NCI-H69 (cell line): ENCODE measurements at places on chromosomes 7 and 10.

DNA sequence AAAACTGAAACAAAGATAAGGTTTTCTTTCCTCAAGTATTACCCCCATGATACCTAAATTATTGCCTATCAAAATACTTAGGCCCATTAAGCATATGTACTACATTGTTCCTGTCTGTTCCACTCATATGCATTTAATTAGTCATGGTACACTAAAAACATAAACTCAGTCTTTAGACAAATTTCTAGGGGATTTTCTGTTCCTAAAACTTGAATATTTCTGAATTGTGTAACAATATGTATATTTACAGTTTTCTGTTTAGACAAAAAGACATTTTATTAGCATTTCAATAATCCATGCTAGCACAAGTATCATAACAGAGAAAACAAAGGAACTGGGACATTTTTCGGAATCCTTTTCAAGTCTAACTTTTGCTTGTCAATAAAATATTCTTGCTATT is 234.2 kb downstream of the CRPPA start:
- no peak for DNase-seq

GRCh38 chr7:140922741-140923345 is 1.9 kb downstream of the BRAF start:
- DNase-seq: no peak

GRCh38 chr10:72184156-72184555 is 31.7 kb upstream of the ANAPC16 start:
- DNase-seq: no peak

DNA sequence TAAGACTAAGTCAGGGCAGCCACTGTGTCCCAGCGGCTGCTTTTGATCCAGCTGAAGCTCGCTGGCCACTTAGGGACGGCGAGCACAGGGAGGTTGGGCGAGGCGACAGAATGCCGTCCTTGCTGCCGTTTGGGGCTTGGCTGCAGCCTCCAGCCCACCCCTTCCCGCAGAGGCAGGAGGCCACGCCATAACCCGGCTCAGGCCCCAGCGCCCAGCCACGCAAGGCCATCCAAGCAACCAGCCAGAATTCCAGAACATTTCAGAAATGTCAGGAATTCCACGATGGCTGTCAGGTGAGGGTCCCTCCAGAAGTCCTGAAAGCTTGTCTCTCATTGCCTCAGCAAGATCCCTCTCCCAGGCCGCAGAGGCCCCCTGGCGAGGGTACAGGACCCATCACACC is 479.1 kb upstream of the FOXK1 start:
- DNase-seq: no peak

- peak; percentile 45 for DNase-seq
Observed at GRCh38 chr7:42883950-42884349, 27.9 kb downstream of the C7orf25 start.

- DNase-seq: no peak
Observed at GRCh38 chr7:137276189-137276588, 67.3 kb downstream of the PTN start.

GRCh38 chr7:4531236-4531635 is 150.9 kb upstream of the FOXK1 start:
- DNase-seq: peak; percentile 17

GRCh38 chr7:156772725-156773124 is 120.3 kb downstream of the LMBR1 start:
- no peak for DNase-seq

- DNase-seq: no peak
Observed at GRCh38 chr7:54843841-54844355, 84.9 kb upstream of the SEC61G start.

DNA sequence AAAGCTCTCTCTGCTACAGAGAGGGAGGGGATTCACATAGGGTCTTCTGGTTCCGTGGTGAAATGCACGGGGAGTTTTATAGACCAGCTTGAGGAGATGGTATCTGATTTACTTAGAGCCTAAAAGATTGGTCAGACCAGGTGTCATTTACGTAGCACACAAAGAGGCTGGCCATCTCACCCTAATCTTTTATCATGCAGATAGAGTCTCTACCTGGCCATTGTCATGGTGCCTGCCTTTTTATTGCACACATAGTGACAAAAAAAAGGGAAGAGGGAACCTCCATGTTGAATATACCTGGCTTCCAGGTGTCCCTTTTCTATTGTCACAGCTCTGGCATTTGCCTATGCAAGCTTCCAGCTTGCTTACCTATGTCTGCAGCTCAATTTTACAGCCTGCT is 1456.1 kb downstream of the GATA3 start:
- no peak for DNase-seq

GRCh38 chr10:6980353-6980752 is 400.3 kb upstream of the PRKCQ start:
- no peak for DNase-seq

DNA sequence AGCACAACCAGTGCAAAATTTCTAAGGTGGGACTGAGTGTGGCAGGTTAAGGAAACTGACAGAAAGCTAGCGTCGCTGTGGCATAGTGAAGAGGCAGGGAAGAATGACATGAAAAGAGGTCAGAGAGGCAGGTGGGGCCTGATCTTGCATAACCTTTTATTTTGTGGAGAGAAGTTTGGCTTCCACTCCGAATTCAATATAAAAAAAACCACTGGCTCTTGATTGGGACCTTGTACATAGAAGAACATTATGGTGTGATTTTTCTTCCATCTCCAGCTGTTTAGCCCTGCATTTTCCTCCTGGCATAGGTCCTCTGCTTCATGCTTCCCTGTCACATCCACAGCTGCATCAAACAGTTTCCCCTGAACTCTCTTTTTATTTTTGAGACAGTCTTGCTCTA is 170.5 kb upstream of the MEOX2 start:
- no peak for DNase-seq

GRCh38 chr7:47386273-47386835 is 195.6 kb downstream of the TNS3 start:
- no peak for DNase-seq

GRCh38 chr10:11906714-11907113 is 83.6 kb downstream of the PROSER2 start:
- DNase-seq: no peak

DNA sequence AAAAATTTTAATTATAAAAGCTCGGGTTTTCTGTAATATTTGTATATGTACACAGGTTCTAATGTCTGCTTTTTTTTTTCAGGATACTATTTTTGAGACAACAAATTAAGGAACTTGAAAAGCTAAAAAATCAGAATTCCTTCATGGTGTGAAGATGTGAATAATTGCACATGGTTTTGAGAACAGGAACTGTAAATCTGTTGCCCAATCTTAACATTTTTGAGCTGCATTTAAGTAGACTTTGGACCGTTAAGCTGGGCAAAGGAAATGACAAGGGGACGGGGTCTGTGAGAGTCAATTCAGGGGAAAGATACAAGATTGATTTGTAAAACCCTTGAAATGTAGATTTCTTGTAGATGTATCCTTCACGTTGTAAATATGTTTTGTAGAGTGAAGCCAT is 57.9 kb upstream of the BAMBI start:
- DNase-seq: no peak

DNA sequence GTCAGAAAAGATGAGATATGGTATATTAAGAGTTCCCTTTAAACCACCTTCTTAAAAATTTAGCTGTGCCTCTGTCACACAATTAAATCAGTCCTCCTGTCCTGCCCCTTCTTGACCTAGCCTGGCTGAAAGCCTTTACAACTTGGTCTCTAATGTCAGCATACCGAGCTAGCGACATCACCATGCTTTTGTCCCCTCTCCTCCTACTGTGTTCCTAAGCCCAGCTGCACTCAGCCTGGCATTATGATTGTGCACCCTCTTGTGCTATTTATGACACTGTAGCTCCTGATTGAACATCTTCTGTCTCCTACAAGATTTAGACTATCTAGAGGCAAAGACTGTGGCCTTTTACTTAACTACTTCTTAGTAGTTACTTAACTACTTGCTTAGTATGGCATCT is 29.2 kb downstream of the TDRD1 start:
- DNase-seq: peak; percentile 27

DNA sequence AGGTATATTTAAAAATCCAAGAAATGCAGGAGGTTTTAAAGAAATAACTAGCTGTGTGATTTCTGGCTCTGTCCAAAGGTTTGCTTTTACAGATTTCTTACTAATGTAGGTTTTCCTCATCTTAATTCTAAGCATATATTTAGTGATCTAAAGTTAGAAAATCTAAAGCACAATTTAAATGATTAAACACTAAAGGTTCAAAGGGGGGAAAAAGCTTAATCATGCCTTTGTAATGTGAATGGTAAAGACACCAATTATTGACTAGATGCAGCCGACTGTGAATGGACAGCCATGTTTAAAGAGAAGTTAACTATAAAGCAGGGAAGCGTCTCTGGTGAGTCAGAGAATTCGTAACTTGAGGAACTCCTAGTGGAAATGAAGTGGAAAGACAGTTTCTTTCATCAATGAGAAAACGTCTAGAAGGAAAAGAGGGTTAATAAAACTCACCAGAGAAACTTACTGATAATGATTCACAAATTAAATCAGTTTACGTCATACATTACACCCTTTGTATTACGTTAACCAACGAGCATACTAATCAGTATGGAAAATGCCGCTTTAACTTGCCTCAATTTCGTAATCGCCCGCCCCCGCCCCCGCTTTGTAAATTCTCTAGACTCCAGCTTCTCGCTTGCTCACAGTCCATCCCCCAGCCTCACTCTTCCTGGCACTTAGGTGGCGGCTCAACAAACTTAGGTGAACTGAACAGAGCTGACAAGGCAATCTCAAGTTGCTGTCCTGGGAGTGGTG is 1.1 kb upstream of the HBP1 start:
- peak; percentile 69 for DNase-seq

DNA sequence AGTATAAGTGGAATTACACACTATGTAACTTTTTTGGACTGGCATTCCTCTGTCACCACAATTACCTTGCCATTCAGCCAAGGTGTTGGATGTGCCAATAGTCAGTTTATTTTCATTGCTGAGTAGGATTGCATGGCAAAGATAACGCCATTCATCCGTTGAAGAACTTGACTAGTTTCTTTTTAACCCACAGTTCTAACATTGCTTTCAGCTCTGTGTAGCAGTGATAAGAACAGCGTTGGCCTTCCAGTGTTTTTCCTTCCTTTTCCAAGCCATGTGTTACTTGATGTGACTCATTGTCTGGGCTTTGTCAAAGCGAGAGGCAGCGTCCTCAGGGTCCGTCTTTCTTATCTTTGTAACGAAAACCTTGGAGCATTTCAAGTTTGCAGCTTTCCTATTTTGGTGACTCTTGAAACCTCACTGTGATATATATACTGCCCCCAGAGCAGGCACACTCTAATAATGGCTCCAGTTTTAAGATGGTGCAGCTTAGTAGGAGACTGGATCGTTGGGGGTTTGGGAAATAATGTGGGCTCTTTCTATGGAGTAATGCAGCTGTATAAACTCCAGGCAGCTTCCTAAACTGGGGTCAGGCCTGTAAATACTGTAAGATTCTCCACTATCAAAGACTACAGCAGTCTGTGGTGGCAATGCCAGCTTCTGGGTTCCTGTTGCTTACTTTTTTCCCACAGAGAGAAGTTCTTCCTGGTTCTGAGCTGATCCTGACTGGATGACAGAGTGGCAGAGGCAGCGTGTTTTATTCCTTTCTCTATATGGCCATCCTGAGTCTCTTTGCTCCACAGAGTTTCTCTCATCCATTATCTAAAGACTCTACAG is 41.7 kb downstream of the AKR1E2 start:
- no peak for DNase-seq

DNA sequence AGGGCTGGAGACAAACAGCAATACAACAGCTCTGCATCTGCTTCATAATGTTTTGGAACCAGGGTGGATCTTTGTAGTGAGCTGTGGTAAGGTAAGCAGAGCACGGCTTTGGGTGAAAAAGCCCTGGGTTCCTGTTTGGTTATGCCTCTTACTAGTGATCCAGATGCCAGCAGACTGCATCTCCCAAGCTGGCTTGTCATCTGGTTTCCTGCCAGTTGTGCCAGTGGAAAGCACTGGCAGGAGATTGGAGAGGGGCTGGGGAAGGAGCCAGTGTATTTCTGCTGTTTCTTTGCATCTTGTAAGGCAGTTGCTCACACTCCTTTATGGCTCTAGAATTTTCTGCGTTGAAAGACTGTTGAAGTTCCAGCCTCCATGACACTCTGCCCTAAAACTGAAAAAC is 137.6 kb downstream of the TSPAN12 start:
- DNase-seq: peak; percentile 71

GRCh38 chr10:33688506-33688905 is 354.0 kb upstream of the NRP1 start:
- DNase-seq: no peak

- peak; percentile 82 for DNase-seq
Observed at GRCh38 chr10:2990764-2991163, 76.6 kb upstream of the PFKP start.

- DNase-seq: no peak
Observed at GRCh38 chr10:25582961-25583360, 351.1 kb upstream of the MYO3A start.

GRCh38 chr7:38502848-38503247 is 128.3 kb downstream of the AMPH start:
- DNase-seq: no peak

GRCh38 chr10:58409956-58410610 is 24.9 kb downstream of the TFAM start:
- DNase-seq: no peak

DNA sequence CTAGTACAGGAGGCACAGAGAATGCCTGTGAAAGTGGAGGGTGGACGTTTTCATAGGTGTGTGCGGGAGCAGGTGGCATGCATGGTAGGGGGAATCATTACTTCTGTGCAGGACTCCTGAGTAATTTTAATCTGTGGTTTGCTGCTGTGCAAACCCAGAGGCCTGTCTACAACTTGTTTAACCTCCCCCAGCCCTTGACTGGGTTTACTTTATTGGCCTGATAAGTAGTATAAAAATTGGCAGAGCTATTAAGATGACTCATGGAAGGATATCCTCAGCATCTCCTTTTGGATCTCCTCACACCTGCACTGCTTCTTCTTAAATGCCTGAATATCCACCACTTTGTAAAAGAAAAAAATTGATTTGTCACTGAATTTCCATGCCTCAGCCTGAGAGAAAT is 104.8 kb downstream of the AUTS2 start:
- peak; percentile 53 for DNase-seq

- no peak for DNase-seq
Observed at GRCh38 chr7:120933475-120933874, 17.1 kb upstream of the ING3 start.

DNA sequence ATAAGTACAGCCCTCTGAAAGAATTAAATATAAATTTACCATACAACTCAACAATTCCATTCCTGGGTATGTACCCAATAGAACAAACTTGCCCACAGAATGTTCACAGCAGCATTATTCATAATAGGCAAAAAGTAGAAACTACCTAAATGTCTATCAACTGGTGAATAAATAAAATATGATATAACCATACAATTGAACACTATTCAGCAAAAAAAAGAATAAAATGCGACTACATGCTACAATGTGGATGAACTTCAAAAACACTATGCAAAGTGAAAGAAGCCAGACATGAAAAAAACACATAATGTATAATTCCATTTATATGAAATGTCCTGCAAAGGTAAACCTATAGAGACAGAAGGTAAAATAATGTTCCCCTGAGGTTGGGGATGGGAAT is 2.0 kb upstream of the CPN1 start:
- no peak for DNase-seq

GRCh38 chr7:148303295-148304082 is 287.1 kb upstream of the C7orf33 start:
- peak; percentile 84 for DNase-seq
